ENCODE measurements at places on chromosomes 4 and X. TPM values are rescaled to one million over a fixed set of nuclear protein-coding genes. Genes with fewer than 3 reads are reported as not detected.

The ZNF141 gene
- total RNA-seq: 20.6 TPM

The PGRMC2 gene
- total RNA-seq: 39.2 TPM

- no peak overlapping the region for H3K4me3 ChIP-seq
- DNase-seq: no peak
- no peaks in the 10 kb centered on the region for H3K4me1 ChIP-seq
- no peak overlapping the region for H3K27ac ChIP-seq
- H3K27me3 ChIP-seq: no peaks in the 10 kb centered on the region
- no peaks in the 10 kb centered on the region for H3K36me3 ChIP-seq
Observed at GRCh38 chrX:22347491-22347890, 74.8 kb downstream of the CBLL2 start.

DNA sequence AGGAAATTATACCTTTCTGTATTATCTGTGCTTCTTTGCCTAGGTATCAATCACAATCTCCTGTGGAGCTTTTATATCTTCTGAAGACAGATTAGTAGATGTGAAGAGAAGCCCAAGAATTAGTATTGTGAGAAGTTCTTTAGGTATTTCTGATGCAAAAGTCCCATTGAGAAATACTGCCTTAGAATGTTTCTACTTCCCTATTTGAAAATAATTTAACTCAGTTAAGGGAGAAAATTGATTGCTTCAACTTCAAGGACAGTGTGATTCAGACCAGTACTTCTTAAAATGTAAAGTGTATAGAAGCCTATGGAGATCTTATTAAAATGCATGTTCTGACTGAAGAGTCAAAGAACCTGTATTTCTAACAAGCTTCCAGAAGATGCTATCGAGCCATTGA, 9.0 kb downstream of the EIF1AX start:
- no peaks in the 10 kb centered on the region for H3K27me3 ChIP-seq
- peaks cover 72% of the 10 kb centered on the region for H3K36me3 ChIP-seq
- H3K4me1 ChIP-seq: no peaks in the 10 kb centered on the region
- H3K4me3 ChIP-seq: no peak overlapping the region

DNA sequence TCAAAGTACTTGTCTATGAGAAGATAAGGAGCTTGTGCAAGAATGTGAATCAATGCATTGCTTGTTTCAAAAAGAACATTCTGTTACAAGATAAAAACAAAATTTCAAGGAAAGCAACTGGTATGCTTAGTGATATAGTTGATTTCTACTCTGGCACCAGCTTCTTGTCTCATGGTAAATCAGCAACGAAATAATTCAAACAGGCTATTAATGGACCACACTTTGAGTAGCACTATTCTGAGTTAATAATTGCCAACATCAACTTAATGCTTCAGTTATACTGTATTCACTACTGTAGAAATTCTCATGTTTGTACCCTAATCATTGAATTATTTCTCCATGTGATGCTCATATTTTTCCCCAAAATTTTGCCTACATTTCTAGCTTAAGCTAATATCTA, 252.6 kb downstream of the NDST4 start:
- no peak for DNase-seq
- H3K4me1 ChIP-seq: no peaks in the 10 kb centered on the region
- no peaks in the 10 kb centered on the region for H3K36me3 ChIP-seq
- no peak overlapping the region for H3K27ac ChIP-seq
- no peak overlapping the region for H3K4me3 ChIP-seq

- H3K4me3 ChIP-seq: no peak overlapping the region
- H3K4me1 ChIP-seq: peaks cover 23% of the 10 kb centered on the region
- peak overlapping the region; percentile 60 for H3K27ac ChIP-seq
- H3K36me3 ChIP-seq: no peaks in the 10 kb centered on the region
- H3K27me3 ChIP-seq: no peaks in the 10 kb centered on the region
Observed at GRCh38 chr4:19987746-19988145, 264.0 kb upstream of the SLIT2 start.

GRCh38 chrX:270848-271367, 10.3 kb upstream of the PLCXD1 start:
- DNase-seq: peak; percentile 26
- peaks cover 1% of the 10 kb centered on the region for H3K4me1 ChIP-seq
- H3K27me3 ChIP-seq: no peaks in the 10 kb centered on the region
- H3K36me3 ChIP-seq: no peaks in the 10 kb centered on the region
- no peak overlapping the region for H3K4me3 ChIP-seq

GRCh38 chrX:106927700-106928099, 7.5 kb downstream of the CLDN2 start:
- no peak for DNase-seq
- no peaks in the 10 kb centered on the region for H3K36me3 ChIP-seq
- H3K27me3 ChIP-seq: peaks cover 2% of the 10 kb centered on the region
- no peak overlapping the region for H3K27ac ChIP-seq
- H3K4me1 ChIP-seq: peaks cover 11% of the 10 kb centered on the region
- no peak overlapping the region for H3K4me3 ChIP-seq

The TEC gene
- 1.8 TPM for total RNA-seq

DNA sequence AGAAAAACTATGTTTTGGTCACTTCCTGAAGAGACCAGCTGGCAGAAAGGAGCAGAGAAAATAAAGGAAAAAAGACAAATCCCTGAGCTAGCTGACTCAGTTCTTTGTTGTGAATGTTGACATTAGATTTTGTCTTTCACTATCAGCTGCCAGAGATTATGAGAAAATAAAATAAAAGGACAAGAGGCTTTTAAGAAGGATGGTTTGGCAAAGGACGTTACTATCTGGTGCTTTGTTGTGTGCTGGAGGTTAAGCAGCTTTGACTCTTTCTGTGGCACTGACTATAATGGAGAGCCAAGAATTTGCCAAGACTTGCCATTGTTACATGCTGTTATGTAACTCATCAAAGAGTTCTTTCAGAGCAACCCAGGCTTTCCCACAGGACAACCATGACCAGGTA, 12.1 kb downstream of the ASB5 start:
- H3K4me1 ChIP-seq: peaks cover 18% of the 10 kb centered on the region
- H3K27me3 ChIP-seq: no peaks in the 10 kb centered on the region
- no peak overlapping the region for H3K4me3 ChIP-seq
- DNase-seq: no peak

DNA sequence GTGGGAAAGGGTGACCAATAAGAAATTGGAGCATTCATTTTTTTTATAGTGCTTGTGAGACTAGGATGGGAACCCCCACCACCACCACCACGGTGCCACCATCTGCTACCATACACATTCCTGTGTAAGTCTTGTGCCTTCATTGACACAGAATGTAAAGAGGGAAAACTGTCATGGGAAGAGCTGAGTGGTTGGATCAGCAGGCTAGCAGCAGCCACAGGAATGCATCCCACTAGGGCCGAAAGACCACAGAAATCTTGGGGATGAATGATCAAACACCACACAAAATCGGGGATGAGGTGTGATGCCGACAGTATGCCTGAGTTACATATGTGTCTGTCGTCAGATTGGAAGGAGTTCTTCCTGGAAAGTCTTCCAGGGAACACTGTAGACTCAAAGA, 69.2 kb downstream of the SRPX start:
- H3K27me3 ChIP-seq: no peaks in the 10 kb centered on the region
- no peak overlapping the region for H3K27ac ChIP-seq
- peaks cover 7% of the 10 kb centered on the region for H3K4me1 ChIP-seq
- no peak overlapping the region for H3K4me3 ChIP-seq
- no peak for DNase-seq

GRCh38 chr4:81376720-81377119, 95.0 kb downstream of the RASGEF1B start:
- no peak overlapping the region for H3K27ac ChIP-seq
- no peak for DNase-seq
- no peaks in the 10 kb centered on the region for H3K27me3 ChIP-seq
- no peaks in the 10 kb centered on the region for H3K36me3 ChIP-seq
- H3K4me1 ChIP-seq: no peaks in the 10 kb centered on the region

- H3K4me3 ChIP-seq: no peak overlapping the region
- no peaks in the 10 kb centered on the region for H3K36me3 ChIP-seq
- H3K4me1 ChIP-seq: no peaks in the 10 kb centered on the region
- no peak overlapping the region for H3K27ac ChIP-seq
- DNase-seq: no peak
Observed at GRCh38 chrX:111131572-111131971, 35.6 kb downstream of the PAK3 start.

DNA sequence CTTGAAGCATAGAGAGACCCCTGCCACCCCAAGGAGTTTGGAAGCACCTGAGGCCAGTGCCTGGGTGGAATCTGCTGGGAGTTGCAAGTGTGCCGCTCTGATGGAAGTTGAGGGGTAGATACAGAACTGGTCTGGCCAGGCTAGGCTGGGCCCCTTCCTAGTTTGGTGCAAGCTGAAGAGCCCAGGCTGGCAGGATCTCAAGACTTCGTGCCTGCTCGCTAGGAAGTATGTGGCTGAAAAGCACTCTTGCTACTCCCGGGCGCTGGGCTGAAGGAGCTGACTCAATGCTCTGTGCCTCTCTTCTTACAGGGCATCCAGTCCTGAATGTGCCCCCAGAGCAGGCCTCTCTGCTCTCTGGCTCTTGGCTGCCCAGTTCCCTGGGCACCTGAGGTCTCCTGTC, 51.7 kb upstream of the PJA1 start:
- no peak overlapping the region for H3K4me3 ChIP-seq
- H3K4me1 ChIP-seq: no peaks in the 10 kb centered on the region
- no peak for DNase-seq

DNA sequence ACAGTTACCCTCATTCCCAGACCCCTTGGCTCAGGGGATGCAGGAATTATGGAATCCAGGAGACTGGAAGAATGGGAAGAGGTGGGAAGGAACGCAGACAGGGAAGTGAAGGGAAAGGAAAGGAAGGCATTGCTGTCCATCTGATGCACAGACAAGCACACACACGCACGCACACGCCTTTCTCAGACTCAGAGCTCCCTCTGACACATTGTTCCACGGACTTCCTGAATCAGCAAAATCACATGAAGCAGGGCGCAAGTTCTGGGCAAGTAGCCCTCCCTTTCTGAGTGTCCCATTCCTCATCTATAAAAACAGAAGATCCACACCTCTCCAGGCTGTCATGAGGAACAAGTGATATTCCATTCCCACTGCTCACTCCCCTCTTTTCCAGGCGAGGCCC, 13.2 kb downstream of the IQSEC2 start:
- H3K27me3 ChIP-seq: peaks cover 14% of the 10 kb centered on the region
- H3K27ac ChIP-seq: no peak overlapping the region
- no peaks in the 10 kb centered on the region for H3K36me3 ChIP-seq

The FATE1 gene
- total RNA-seq: not detected

- no peaks in the 10 kb centered on the region for H3K27me3 ChIP-seq
- no peaks in the 10 kb centered on the region for H3K4me1 ChIP-seq
- no peak for DNase-seq
- no peaks in the 10 kb centered on the region for H3K36me3 ChIP-seq
Observed at GRCh38 chrX:138034136-138034535, 468.2 kb downstream of the ZIC3 start.

All from osteoblast (primary cell).